ENCODE measurements at places on chromosomes 3 and 15.

DNA sequence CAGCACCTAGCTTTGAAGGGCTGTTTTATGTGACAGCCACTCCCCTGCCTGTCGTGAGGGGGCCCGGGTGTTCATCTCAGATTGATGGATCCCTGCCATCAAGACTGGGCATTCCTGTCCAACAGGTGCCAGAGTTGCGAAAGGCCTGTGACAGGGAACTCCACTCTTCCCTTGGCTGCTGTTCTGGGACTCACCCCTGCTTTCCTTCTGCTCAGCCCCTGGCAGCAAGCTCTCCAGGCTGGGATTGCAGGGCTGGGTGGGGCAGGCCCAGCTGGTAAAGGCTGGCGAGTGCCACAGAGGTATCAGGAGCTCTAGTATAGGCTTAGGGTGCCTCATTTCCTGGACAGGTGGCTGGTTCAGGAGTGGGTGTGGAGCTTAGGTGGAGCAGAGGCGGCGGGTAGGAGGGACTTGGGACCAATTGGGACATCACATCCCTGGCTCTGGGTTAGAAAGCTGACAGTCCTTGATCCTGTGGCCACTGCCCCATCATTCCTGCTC, at the start of gene PLA2G4B:
PLA2G4B (plus strand) TSS at position 448 of the 498 bp plus-strand sequence. CDS start 67 bp downstream, outside the sequence.
- DNase-seq = no peak

- DNase-seq = no peak
Observed at GRCh38 chr15:56933410-56933809, 15.0 kb downstream of the TCF12 start.

DNA sequence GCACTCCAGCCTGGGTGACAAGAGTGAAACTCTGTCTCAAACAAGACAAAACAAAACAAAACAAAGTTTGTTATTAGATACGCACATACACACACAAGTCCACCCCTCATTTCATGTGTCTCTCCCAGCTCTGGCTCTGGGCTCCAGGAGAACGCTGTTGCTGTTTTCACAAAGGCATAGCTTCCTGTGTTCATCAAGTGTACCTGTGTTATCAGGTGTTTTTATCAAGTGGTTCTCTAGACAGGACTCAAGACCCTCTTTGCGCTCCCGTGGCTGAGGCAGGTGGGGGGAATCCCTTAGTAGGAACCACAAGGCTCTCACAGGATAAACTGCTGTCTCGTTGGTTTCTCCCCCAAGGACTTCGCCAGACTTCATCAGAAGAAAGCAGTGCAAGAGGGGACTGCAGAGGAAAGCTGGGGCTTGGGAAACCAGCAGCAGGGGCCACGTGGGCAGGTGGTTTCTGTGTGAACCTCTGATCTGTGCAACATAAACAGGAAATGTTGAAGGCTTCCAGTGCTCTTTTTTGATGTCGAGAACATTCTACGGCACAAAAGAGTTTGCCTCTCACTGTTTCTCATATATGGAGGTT, 6.9 kb upstream of the PPP1R2 start:
- DNase-seq = peak; percentile 82

DNA sequence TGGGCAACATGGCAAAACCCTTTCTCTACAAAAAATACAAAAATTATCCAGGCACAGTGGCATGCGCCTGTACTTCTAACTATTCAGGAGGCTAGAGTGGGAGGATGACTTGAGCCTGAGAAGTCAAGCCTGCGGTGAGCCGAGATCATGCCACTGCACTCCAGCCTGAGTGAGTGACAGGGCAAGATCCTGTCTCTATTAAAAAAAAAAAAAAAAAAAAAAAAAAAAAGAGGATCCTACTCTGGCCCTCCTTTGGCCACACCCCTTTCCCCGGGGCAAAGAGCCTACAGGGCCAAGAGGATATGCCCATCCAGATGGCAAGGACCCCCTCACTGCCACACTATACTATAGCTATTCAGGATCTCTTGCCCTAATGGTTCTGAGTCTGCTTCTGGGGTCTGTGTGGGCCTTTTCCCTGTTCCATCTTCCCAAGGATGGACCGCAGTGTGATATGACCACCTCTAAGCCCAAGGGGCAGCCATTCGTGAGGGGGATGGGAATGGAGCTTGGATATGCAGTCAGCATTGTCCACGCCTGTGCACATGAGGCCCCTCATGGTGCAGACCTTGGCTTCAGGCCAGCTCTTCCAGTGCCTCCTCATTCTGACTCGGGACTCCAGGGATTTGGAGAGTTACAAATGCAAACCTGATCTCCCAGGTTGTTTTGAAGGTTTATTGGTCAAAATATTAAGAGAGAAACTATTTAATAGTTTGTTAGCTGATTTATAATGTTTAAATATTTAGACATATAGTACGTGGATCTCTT, 7.3 kb downstream of the TYRO3 start:
- DNase-seq = no peak

DNA sequence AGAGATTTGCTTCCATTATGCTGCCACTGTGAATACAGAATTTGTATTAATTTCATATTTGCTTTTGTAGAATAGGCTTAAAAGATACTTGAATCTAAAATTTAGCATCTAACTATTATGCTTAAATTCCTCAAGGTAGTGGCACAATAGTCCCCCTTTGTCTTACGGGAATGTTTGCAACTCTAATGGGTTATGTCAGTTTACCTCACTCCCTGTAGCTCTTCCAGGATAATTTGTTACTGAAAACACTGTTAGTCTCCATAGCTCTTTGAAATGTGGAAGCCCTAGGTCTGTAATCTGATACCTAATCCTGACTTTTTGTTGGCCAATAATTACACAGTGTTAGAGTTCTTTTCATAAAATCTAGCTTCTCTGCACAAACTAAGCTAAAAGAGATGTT, 433.4 kb downstream of the PYDC2 start:
- no peak for DNase-seq

DNA sequence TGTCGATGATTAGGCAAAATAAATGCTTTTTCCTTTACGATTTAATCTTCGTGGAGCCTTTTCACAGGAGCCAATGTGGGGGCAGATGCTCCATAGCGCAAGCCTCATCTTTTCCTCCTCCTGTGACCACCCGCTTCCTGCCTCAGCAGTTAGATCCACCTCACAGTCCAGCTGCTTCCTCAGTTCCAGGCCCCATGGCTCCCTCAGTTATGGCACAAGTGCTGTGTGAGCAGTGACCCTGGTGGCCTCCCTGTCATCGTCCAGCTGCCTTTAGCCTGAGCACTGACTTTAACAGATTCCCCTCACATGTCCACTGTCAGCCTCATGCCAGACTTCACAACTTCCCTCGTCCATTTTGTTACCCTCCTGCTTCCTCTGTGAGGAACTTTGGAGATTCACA, 424.6 kb upstream of the GBE1 start:
- DNase-seq = no peak

DNA sequence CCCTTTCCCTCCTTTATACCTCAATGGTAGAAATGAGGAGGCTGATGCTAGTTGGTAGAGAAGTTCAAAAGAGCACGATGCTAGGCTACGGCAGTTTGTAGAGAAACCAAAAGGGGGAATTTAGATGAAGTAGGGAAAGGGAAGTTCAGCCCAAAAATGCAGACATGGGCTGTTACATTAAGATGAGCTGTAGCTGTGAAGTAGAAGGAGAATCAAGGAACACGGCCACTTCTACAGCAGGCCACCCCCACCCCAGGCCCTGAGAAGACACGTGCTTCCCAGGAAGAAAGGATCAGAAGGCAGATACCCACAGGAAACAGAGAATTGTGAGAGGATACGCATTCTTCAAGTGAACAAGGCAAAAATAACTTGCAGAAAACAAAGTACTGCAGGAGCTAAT, 2.1 kb upstream of the PARP14 start:
- DNase-seq = no peak

GRCh38 chr15:32786906-32787305, 69.1 kb downstream of the GREM1 start:
- no peak for DNase-seq

DNA sequence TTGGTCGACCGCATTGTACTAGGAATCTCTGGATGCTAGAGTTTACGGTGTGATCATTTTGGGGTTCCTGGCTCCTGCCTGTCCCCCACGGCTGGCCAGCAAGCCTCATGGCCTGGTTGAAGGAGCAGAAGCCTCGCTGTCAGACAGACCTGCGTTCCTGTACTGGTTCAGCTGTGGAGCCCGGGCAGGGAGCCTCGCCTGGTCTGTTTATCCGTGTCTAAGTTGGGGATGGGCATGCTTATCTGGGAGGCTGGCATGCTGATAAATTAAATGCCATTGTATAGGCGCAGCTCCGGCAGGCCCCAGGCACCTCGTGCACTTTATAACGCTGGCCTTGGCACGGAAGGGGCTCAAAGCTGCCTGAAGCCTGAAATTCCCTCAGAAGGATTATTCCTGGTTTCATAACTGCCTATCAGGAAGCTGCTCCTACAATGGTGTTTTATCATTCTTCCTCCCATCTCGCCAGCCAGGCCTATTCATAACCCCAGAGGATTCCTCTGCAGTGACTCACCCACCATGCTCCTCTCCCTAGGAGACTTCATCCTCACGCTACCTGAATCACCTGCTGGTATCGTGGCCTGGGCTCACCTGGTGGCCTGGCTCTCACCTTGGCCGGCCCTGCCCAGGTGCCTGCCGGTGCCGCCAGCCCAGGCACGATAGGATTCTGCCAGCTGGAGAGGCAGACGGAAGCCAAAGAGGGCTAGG, 110.9 kb downstream of the ASB7 start:
- no peak for DNase-seq

DNA sequence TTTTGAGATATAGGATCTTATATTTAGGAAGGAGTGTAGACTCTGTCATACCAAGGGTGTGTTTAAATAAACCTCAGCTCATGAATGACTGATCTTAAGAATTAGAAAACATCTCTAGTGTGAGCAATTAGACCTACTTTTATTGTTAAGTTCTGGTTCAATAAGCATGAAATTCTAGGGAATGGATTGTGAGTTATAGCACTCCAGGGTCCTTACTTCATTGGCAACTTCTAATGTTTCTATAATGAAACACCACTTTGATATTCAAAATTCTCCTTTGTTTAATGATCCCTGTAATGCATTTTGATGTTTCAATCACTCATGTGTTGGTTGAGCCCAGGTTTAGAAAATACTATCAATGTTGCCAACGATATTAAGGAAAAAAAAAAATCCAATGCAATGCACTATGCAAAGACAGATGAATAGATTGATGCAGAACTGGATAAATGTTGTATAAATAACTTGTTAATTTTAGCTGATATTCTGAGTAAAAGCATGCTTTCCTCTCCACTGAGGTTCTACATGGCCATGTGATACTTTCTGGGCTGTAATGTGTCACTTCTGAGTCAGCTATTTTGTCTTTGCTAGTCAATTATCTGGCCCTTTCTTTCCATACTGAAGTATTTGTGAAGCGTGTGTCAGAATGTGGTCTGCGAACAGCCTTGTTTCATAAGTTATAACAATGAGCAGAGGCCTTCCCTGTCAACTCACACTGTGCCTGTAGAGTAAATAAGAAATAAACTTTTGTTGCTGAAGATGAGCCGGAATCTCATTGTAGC, 1035.9 kb downstream of the PLOD2 start:
- no peak for DNase-seq

GRCh38 chr15:85580879-85581278, 200.5 kb downstream of the AKAP13 start:
- peak; percentile 69 for DNase-seq

GRCh38 chr15:37819191-37819590, 115.2 kb upstream of the TMCO5A start:
- no peak for DNase-seq

GRCh38 chr3:146972726-146973125, 367.6 kb upstream of the PLSCR5 start:
- no peak for DNase-seq

DNA sequence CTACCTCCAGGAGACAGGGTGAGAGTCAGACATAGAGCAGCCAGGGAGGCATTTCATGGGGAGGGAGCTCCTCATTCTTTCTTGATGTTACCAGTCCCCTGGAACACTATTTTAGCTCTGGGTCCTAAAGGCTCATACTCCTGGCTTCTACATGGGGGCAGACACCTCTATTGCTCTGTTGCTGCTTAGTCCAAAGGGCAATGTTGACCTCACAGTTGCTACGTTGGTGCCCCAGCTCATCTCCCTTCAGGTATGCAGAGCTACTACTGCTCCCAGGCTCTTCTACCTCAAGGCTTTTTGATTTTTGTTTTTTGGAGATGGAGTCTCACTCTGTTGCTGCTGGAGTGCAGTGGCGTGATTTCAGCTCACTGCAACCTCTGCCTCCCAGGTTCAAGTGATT, 245.6 kb upstream of the LRRFIP2 start:
- DNase-seq = no peak

DNA sequence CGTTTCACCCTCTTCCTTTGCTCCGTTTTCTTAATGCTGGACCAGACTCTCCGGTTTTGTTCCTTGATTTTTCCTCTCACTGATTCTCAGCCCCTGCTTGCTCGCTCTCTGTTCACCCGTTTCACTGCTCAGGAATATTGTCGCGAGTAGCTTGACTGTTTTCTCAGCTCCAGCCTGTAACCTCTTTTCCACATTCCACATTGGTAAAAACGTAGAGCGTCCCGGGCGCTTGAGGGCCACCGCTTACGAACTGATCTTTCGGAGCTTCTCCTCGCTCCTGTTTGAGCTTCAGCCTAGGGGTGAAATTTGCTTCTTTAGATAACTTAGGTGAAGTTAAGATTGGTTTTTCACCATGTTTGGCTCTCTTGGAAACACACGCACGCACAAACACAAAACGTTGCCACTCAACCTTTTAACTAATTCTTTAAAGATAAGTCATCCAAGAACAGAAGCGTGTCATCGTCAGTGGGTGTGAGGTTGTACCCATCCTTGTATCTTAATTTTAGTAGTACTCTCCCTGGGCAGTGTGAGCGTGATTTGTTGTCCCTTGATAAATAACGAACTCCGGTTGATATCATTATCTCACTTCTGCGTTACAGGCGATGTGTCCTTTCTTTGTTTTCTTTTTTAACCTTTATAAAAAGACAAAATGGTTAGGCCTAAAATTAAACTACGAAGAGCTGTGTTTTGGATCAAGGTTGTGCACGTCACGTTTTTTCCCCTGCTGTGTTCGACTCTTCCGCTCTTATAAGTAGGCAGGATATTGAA, 1.0 kb downstream of the PAK2 start:
- peak; percentile 56 for DNase-seq

DNA sequence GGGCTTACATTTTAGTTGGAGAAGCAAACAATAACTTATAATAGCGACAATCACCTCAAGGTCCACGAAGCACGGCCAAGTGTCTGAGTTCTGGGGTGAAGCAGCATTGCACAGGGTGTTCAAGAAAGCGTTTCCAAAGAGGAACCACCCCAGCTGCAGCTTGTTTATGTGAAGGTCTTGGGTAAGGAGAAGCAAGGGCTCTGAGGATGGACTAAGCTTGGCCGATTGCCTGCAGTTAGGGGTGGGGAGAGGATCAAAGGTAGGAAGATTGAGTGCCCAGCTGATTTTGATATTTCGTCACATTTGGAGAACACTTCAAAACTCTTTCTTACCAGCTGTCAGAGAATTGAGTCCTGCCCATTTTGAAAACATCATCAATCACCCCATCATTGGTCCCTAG, 321.6 kb upstream of the DNAJC19 start:
- no peak for DNase-seq
